ENCODE measurements at places on chromosomes 4 and X.

DNA sequence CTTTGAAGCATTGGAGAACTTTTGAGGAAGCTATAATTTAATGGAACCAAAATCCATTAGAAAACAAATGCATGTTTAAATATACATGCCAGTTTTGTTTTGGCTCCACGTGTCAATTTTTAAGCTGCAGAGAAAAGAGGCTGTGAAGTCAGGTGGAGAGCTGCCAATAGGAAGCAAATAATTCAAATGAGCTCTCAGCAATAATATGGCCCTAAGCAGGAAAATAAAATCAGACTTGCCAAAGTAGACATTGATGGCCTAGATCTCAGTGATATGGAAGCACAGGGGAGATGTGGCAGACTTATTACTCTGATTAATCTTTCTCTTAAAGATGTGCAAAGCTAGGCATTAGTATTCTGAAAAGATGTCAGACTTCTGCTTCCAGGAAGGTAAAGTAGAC, 769.8 kb upstream of the NDST4 start:
- no peak for DNase-seq

DNA sequence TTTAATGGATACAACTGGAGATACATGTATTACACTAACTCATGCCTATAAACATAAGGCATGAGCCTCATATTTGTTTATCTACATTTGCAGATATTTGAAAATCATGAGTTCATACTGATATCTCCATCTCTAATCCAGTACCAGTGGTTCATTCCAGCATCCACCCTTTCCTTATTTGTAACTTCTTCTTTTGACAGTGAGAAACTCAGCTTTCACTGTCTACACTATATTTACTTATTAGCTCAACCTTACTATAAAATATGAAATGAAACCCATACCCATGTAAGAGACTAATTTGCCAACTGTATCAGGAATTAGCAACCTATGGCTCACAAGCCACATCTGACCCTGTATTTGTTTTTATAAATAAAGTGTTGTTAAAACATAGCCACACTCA, 161.9 kb upstream of the GPRIN3 start:
- no peak for DNase-seq

- no peak for DNase-seq
Measured at GRCh38 chrX:97268182-97268680, 384.5 kb downstream of the RPA4 start.

GRCh38 chrX:110381216-110381615, 22.6 kb downstream of the RTL9 start:
- no peak for DNase-seq

- DNase-seq: peak; percentile 66
Measured at GRCh38 chrX:132622130-132622529, 133.3 kb upstream of the MBNL3 start.

DNA sequence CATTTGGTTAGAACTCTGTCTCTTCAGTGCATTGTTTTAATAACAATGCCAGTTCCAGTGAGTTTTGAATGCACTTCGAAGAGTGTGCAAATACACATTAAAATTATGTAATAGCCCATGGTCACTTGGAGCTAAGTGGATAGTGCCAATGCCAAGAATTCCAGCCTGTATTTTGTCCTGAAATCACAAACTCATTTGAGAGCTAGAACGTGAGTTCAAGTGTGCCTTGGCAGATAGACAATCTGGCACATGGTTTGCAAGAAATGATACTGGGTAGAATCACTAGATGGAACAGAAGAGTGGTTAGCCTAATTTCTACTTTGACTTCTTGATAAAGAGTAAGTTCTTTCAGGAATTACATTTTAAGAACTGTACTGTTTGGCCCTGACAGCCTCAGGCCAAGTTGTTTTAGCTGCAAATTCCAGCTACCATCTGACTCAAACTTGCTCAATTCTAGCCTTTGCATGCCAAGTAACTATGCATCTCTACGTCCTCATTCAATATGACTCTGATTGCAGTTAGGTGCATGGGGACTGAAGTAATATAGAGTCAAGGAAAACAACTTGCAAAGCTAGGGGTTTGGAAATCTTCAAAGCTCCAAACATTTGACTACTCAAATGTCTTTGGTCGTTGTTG, 131.9 kb upstream of the SMIM31 start:
- DNase-seq: no peak

GRCh38 chr4:57363346-57363745, 253.2 kb upstream of the IGFBP7 start:
- DNase-seq: no peak

DNA sequence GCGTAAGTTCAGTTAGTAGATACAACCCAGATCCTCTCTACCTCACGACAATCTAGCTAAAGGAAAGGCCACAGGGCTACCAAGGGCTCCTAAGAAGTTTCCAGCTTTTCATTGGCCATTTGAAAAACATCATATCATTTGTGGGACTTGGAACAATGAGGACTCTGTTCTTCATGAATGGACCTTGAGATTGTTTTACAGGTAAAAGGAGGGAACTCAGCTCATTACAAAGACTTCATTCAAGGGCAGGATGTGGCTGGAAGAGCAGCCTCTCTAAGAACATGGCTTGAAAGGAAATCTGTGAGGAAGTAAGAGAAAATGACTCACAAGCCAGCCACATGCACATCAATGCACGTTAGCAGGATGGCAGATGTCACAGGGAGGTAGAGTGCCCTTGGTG, 105.9 kb upstream of the SLC7A11 start:
- DNase-seq: peak; percentile 26

DNA sequence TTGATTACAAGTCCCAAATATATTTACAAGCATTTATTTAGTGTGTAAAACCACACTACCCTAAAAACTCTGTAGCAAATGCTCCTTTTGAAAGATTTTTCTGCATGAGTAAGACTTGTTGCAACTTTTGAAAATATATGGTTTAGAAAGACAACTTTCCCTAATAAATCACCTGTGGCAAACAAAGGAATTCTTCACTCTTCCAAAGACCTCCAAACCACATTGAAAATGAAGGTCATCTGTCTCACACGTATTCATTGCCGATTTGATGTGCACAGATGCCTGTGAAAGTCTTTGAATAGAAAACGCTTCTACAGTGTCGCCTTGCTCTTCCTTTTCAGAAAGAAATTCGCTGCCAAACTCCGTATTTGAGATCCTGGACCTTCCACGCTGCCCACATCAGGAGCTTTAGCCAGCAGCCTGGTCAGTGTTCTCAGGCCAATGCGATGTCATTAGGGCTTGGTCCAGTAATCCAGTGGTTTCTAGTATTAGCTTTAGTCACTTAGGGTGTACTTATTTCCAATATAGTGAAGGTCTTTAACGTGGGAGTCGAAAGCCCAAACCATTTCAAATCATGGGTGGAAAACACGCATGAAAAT, 22.2 kb downstream of the SPINK2 start:
- DNase-seq: no peak

GRCh38 chrX:19544693-19545305, 29.5 kb upstream of the MAP3K15 start:
- DNase-seq: peak; percentile 53

- DNase-seq: peak; percentile 51
Measured at GRCh38 chr4:38723726-38724474, 58.9 kb downstream of the TLR10 start.

GRCh38 chrX:107123750-107124149, 5.1 kb upstream of the RBM41 start:
- no peak for DNase-seq

GRCh38 chr4:105709081-105709450, 482 bp downstream of the GSTCD start:
- DNase-seq: peak; percentile 35

DNA sequence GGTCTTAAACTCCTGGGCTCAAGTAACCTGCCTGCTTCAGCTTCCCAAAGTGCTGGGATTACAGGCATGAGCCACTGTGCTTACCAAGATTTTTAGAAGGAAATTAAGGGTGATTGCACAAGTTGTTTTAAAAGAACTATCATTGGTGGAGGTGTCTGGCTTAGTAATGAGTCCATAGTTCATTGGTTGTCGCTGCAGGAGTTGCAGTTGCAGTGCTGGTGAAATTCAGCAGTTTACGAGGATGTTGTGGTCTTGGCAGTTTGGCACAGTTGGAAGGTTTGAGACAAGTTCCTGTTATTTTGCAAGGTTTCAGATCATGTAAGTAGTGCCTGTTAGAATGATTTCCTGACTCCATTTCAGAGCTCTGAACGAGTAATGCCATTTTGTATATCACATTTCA, 48.1 kb downstream of the RAB40AL start:
- DNase-seq: no peak
